Retina (tissue), 1 donor: ENCODE measurements at places on chromosomes 7 and 10.
A peak's percentile ranks its signal among the peaks of the same experiment; 100 is the strongest.

GRCh38 chr7:102432442-102433218 is 745 bp upstream of the ORAI2 start:
- peak; percentile 42 for DNase-seq

DNA sequence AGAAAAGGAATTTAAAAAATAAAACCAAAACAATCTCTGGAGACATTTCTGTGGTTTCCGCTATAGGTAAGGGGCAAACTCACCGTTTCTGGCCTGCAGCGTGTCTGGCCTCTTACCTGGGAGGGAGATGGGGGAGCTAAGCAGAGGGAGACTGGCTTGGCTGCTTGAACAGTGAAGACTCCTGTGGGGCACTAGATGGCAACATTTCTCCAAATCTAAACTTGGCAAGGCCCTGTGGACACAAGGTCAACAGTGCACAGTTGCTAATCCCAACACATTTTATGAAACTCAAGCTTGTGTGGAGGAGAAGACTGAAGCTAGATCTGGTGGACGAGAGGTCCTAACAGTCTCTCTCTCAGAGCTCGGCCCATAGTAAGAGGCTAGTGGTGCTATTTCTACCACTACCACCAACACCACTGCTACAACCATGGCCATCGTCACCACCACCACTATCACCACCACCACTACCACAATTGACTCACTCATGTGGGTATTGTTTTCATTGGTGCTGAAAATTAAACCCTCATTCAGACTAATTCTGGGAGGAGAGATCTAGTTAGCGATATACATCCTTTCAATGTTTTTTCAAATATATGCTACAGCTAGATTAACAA is 28.4 kb upstream of the CDHR3 start:
- no peak for DNase-seq

- no peak for DNase-seq
These were observed 59.9 kb downstream of the TNRC18 start for GRCh38 chr7:5363729-5364128.

DNA sequence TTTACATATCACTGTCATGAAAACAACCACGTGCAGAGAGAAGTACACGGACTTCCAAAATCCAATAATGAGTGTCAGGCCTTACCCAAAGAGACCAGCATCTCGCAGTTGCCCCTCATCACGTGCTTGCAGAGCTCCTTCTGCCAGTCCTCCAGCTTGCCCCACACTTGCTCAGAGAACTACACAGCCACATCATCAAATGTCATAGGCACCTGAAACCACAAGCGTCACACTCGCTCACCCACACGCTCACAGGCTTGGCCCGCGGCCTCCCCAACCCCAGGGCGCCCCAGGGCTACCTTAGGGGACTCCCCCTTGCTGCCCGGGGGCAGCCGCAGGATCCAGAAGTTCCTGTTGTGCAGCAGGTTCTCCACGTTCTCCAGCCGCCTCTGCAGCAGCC is 123.4 kb upstream of the ZNF746 start:
- no peak for DNase-seq

- DNase-seq, result no peak
These were observed 23.0 kb downstream of the TMEM120A start for GRCh38 chr7:75971309-75971960.
